ENCODE measurements at places on chromosomes 6 and 20.

DNA sequence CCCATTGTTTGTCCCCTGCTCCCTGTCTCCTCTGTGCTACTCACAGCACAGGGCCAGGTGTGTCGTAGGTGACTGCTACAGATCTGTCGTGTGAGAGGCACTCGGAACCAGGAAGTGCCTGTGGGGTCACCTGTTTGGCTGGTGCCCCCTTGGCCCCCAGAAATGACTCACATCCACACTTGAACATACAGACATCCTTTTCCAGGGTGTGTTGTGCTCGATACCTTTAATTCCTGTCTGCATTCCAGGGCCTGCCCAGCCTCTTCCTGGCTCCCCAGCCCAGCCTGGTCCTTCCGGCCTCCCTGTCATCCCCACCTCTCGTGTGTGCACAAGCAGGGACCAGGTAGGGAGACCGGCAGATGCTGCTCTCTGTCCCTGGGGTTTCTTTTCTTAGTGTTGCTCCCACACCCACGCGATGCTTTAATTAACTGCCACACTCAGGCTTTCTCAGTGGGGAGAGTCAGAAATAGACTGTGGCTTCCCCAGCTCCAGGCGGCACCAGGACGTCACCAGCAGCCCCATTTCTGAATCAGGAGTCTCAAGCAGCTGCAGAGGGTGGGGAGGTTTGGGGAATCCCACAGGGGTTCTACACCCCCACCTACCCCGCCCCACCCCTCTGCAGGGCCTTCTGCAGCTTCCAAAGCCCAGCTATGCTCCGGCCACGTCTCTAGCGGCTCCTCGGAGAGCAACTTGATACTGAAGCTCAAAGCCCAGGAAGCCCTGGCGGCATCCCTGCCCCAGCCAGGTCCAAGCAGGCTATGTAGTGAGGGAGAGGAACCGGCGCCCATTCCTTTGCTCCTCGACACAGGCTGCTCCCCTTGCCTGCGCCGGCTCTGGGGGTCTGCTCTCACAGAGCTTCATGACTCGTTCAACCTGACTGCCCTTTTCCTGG is 102.2 kb downstream of the SYCP2 start:
- DNase-seq: no peak

GRCh38 chr6:163984124-163984936 is 569.8 kb downstream of the QKI start:
- DNase-seq: no peak

DNA sequence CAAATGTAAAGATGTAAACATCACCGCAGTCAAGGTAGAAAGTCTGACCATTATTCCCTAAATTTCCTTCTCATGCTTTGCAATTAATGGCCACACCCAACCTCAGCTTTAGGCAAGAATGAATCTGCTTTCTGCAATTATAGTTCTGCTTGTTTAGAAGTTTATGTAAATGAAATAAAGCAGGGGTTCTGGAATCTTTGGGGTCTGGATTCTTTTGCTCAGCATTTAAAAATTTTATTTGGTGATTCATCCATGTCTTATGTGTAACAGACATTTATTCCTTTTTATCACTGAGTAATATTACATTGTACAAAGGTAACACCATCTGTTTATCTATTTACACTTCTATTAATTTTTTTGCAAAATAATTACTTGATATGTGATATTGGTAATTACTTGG is 613.6 kb downstream of the UTRN start:
- no peak for DNase-seq

DNA sequence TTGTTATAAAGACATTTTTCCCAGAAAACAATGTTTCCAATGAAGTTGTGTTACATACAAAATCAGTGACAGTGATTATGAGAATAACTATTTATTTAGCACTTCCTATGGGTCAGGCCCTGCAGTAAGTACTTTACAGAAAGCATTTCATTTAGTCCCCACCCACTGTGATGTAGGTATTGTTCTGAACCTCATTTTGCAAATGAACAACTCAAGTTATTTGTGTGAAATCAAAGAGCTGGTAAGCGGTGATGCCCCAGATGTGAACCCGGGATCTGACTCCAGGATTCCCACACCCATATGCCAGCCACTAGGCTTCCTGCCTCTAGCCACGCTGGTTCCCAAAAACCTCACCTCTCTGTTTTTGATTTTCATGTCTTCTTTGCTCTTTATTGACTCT is 30.9 kb downstream of the FAXC start:
- DNase-seq: no peak

Data from brain pericyte (primary cell).